Stimulated activated CD4-positive, alpha-beta T cell treated with anti-CD3 and anti-CD28 coated beads, Interleukin-4, amount 100 ng/mL, for 48 hours (primary cell): ENCODE measurements at places on chromosomes 1 and 21.

DNA sequence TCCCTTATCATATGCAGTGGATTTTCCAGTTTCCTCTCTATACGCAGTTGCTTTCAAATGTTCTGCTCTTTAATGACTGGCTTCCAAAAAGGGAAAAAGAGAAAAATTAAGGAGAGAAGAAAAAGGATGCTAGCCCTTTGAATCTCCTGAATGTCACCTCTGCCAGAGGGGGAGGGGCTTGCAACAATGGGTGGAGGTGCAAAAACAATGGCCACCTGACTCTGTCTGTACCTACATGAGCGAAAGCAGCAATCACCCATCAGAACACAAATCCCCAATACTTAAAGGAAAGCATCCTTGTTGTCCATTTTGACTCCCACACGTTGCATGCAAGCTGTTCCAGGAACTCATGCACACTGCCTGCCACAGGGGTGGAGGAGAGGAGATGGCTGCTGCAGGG, 61.2 kb downstream of the CCDC30 start:
- no peak for DNase-seq

- DNase-seq = no peak
Observed at GRCh38 chr1:11925938-11926292, 312 bp downstream of the KIAA2013 start.

DNA sequence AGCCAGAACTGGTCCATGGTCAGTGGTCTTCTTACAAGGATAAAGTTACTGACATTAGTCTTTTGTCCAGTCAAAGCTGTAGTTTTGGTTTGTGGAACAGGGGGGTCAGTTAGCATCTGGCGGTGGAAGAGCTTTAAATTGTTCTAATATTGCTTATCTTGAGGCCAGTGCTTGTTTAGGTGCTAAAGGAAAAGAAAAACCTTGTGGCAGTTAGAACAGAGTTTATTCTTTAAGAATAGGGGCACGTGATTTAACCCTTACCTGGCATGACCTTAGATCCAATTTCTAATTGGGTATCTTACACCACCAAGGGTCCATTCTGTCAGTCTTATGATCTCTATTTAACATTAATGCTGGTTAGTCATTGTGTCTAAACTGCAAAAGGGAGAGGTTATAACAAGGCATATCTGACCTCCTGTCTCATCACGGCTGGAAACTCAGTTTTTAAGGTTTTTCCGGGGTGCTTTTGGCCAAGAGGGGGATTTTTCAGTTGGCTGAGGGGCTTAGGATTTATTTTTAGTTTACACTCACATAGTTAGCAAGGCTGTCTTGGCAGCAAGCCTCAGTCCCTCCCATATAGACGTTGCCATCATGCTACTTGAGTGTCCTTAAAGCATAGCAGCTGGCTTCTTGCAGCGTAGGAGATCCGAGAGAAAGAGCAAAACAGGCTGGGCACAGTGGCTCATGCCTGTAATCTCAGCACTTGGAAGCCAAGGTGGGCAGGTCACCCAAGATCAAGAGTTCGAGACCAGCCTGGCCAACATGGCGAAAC, 60.1 kb upstream of the FAM89A start:
- DNase-seq = no peak

- DNase-seq = no peak
Observed at GRCh38 chr1:6426277-6426971, 1.8 kb downstream of the ESPN start.

GRCh38 chr1:51920130-51920529, 41.6 kb upstream of the NRDC start:
- no peak for DNase-seq

DNA sequence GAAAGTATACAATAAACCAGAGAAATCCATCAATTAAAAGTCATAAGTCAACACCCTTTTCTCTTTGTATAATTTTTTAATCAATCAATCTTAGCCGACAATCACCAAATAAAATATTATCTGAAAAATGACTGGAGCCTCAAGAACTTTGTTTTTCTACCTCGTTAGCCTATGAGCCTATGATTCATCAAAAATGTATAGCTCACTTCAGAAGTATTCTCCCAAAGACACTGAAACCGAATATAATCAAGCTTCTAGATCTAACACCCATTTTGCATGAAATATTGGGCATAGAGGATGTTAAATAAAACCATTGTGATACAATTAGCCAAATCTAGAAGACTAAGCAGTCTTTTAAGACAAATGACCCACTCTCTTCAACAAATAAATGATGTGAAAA, 17.8 kb upstream of the RSBN1 start:
- no peak for DNase-seq

GRCh38 chr1:29365906-29366670, 129.8 kb downstream of the PTPRU start:
- DNase-seq = no peak
